Glomerular endothelial cell (primary cell): ENCODE measurements at places on chromosomes 12 and 14.

DNA sequence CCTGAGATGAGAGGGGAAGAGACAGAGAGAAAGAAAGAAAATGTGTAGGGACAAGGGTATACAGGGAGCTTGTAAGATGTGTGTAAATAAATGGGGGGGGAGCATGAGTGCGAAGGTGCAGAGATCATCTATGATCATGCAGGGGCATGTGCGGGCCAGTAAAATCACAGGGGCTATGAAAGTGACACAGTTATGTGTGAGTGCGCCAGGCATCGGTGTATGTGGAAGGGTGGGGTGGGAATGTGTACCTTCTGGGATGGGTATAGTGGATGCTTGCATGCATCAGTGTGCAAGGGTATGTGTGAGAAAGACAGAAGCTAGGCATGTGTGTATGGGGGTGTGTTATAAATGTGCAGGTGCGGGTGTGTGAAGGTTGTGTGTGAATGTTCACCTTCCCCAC lies 18.4 kb upstream of the KRT78 start:
- DNase-seq = no peak

GRCh38 chr12:76384560-76384959 lies 36.3 kb upstream of the BBS10 start:
- DNase-seq = no peak

DNA sequence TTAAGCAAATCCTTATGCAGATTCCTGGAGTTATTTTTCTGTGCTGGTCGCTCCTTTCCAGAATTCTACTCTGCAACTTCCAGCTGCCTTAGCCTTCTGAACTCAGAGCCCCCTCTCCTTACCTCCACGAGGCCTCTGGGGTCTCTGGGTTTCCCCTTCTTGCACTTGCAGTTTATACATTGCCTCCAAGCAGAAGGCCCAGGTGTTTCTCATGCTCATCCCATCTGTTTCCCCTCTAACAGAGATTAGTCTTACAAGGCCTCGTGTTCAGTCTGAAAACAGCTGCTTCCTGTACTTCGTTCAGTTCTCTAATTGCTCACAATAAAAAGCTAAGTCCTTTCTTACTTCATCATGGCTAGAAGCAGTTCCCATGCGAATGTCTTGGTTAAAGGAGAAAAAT lies 134.4 kb upstream of the FGD4 start:
- DNase-seq = peak; percentile 54

GRCh38 chr12:90061809-90062208 lies 353.2 kb upstream of the ATP2B1 start:
- no peak for DNase-seq

- no peak for DNase-seq
Observed at GRCh38 chr14:58772116-58772515, 134.4 kb downstream of the DACT1 start.

- no peak for DNase-seq
Observed at GRCh38 chr14:90293766-90294730, 37.7 kb downstream of the NRDE2 start.

GRCh38 chr12:131218026-131218922 lies 264.6 kb downstream of the ADGRD1 start:
- DNase-seq = no peak

DNA sequence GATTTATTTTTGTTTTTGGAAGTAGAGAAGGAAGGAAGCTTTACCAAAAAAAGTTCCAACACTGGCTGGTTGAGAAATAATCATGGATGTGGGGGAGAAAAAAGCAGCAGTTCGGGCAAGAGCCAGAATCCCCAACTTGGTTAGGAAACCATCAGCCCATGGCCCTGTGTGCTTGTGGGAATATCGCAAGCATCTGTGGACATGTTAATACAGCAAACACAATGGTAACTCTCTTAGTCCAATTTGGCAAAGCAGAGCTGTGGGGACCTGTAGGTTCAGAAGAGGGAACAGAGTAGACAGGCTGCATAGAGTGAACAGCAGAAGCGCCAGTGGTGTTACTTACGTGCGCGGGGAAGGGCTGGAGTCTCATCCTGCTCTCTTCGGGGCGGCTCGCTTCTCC lies 46.8 kb downstream of the TCHP start:
- no peak for DNase-seq

DNA sequence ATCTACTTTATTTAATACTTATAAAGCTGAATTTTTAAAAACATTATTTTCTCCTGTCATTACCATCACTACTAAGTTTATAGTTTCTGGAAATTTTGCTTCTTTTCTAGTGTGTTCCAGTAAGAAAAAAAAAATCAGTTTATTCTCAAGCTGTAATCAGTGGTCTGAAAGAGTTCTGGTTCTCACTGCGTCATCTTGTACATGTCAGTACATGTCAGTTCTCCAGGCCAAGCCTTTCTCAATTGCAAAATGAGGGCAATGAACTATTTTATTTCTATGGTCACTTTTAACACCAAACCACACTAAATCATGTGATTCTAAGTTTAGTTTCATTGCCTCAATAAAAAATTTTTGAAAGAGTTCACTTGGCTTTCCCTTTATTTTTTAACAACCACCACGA lies 468.9 kb upstream of the LRFN5 start:
- no peak for DNase-seq

GRCh38 chr12:31780096-31780495 lies 51.3 kb upstream of the AMN1 start:
- DNase-seq = no peak

GRCh38 chr14:63986789-63987533 lies 134.2 kb downstream of the SYNE2 start:
- no peak for DNase-seq

- no peak for DNase-seq
Observed at GRCh38 chr14:79580906-79581305, 630.4 kb downstream of the DIO2 start.

GRCh38 chr12:18496156-18496555 lies 234.8 kb downstream of the PIK3C2G start:
- DNase-seq = no peak

DNA sequence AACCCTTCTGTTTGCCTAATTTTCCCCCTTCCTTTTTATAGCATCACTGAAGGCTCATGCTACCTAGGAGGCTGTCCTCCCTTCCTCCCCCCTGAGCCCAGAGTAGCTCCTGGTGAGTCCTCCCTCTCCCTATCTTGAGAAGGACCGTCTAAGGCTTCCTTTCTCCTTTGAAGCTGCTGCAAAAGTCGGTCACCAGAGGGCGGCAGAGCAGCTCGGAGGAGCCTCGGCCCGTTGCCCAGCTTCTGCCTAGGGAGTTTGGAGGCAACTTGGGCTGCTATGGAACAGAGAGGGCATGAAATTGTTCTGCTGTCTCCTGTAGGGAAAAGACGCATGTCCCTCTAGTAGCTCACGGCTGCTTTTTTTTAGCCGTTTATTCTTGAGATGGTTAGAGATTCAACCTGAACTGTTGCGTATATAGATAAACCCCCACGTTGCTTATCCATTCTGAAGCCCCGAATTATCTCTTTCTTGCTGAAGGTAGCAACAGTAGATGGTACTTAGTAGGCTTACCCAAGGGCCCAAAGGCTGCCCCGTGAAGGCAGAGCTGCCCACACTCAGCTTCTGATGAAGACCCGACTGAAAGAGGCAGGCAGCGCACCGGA lies 5.7 kb downstream of the WNT5B start:
- no peak for DNase-seq

GRCh38 chr12:32217354-32218310 lies 111.0 kb downstream of the BICD1 start:
- DNase-seq = no peak

DNA sequence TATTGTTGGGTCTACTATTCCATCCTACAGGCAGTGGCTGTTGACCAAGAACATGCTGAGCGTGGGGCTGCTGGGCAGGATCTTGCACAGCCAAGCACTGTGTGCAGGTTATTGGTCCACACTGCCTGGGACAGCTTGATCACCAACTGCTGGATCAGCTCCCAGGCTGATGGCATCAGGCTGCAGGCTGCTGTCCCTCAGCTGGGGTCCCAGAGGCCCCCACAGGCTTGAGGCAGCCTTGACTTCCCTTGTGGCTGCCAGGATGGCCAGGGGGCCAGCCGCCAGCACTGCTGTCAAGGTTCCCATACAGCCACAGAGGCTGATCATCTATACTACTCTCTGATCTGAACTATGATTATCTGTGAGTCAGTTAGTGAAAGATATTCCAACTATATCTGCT lies 9.8 kb downstream of the OR2AP1 start:
- no peak for DNase-seq

- no peak for DNase-seq
Observed at GRCh38 chr12:96919510-96920210, 12.6 kb downstream of the NEDD1 start.

GRCh38 chr12:124207617-124208016 lies 87.3 kb upstream of the RFLNA start:
- DNase-seq = no peak

GRCh38 chr12:118337194-118337838 lies 35.4 kb downstream of the TAOK3 start:
- DNase-seq = no peak

GRCh38 chr14:73227812-73228781 lies 9.2 kb upstream of the PAPLN start:
- peak; percentile 74 for DNase-seq
